ENCODE measurements at places on chromosomes 6 and 20.

- no peak for DNase-seq
Measured at GRCh38 chr6:50655848-50656453, 57.4 kb upstream of the TFAP2D start.

GRCh38 chr6:139635401-139636130 lies 261.1 kb upstream of the CITED2 start:
- DNase-seq, result no peak

DNA sequence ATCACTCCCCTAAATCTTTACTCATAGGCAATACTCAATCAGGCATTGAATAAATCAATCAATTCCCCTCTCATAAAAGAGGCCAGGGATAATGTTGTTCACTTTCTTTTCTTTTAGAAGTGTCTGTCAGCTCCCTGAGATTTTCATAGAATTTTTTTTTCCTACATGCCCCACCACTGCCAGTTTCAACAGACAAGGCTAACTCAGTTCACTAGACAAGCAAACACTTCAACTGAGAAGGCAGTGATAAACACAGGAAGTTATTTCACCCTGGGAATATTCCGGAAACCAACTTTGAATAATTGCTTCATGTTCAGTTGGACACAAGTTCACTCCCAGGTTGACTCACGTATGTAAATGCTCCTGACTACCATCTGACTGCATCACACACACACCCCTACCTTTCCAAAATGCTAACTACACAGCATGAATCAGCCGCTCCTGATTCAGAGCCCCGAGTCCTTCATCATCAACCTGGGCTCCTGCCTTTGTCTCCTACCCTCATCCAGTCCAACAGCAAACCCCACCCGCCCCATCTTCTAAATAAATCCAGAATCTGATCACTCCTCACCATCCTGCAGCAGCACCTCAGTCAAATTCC lies 143.9 kb downstream of the BCAS1 start:
- DNase-seq, result no peak

DNA sequence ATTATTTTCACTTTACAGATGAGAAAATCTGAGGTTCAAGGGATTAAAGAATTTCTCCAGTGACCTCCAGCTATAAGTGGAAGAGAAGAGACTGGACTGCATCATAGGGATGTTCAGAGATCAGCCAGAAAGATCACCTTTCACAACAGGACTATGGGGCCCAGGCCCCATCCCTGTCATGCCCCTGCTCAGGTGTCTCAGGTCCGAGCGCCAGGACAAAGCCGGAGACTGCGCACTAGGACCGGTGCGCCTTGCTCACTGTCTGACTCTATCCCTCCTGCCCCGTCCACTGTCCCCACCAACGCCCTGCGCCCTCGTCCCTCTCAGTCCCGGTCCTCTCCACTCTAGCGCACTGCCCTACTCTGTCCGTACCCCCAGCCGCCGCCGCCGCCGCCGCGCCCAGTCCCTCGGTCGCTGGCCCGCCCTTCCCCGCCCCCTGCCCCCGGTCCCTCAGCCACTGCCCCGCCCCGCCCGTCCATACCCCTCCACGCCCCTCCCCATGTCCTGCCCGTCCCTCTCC lies 521 bp upstream of the RAD21L1 start:
- DNase-seq, result no peak

- no peak for DNase-seq
Measured at GRCh38 chr6:26250698-26251044, 114.3 kb upstream of the BTN3A2 start.

GRCh38 chr6:29661071-29661470 lies 4.2 kb downstream of the MOG start:
- no peak for DNase-seq

- DNase-seq, result no peak
Measured at GRCh38 chr20:36676701-36677421, 30.9 kb upstream of the SLA2 start.

- DNase-seq, result no peak
Measured at GRCh38 chr6:8335896-8336295, 99.4 kb downstream of the SLC35B3 start.

DNA sequence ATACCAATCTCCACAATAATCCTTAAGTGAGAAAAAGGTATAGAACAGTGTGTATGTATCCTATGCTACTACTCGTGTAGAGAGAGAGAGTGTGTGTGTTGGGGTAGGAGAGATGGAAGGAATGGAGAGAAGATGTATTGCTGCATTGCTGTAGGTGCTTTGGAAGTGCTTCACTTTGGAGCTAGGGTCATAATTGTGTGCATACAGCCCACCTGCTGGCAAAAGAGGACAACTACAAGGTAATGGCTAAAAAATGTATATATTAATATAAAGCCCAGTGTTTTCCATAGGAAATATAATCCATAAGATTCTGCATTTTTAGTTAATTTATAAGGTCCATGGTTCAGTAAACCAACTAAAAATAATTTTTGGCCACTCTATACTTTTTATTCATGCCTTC lies 36.1 kb downstream of the SERAC1 start:
- no peak for DNase-seq

GRCh38 chr6:901696-902460 lies 208.9 kb upstream of the EXOC2 start:
- DNase-seq, result no peak

DNA sequence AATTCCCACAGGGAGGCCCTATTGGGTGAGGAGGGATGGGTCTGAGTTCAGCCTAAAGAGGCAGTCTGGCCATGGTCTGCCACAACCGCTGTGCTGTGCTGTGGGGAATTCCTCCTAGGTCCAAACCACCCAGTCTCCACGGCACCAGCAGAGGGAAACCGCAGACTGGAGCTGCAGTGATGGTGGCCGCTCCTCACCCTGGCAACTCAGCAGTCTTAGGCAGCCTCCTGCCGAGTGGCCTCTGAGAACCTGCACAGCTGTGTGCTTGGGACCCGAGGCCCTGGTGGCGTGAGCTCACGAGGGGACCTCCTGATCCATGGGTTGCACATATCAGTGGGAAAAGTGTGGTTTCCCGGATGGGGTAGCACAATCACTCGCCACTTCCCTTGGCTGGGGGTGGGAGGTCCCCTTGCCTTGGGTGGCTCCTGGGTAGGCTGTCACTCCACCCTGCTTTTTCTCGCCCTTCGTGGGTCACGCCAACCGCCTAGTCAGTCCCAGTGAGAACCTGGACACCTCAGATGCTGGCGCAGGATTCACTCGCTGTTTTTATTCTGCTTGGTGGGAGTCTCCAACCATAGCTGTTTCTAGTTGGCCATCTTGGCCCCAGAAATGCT lies 242.2 kb downstream of the CDH26 start:
- DNase-seq, result no peak

DNA sequence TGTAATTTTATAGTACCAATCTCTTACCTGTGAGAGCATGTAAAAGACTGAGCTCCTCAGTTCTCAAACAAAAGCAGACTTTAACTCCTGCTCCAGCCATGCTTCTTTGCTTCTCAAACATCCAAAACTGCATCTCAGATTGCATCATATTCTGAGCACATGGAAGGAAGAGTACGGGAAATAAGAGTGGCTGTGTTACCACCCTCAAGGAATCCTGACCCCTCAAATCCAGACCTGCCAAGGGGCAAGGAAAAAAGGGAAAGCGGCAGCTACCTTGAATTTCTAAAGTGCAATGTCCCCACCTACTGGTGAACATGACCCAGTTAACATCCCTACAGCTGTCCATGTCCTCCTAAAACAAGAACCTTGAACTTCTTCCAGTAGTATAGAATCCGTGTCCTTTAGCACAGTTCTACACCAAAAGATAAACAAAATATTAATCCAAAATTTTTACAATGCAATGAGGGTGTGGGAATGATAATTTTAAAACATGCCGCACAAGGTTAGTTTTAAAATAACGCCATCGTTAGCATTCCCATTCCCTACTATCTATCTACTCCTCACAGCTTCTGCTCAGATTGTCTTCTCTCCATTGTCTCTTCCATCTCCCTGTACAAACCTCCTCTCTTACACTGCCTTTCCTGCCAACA lies 34.1 kb upstream of the HLA-DQB1 start:
- no peak for DNase-seq

GRCh38 chr20:61891916-61892649 lies 173.6 kb downstream of the TAF4 start:
- DNase-seq, result no peak

DNA sequence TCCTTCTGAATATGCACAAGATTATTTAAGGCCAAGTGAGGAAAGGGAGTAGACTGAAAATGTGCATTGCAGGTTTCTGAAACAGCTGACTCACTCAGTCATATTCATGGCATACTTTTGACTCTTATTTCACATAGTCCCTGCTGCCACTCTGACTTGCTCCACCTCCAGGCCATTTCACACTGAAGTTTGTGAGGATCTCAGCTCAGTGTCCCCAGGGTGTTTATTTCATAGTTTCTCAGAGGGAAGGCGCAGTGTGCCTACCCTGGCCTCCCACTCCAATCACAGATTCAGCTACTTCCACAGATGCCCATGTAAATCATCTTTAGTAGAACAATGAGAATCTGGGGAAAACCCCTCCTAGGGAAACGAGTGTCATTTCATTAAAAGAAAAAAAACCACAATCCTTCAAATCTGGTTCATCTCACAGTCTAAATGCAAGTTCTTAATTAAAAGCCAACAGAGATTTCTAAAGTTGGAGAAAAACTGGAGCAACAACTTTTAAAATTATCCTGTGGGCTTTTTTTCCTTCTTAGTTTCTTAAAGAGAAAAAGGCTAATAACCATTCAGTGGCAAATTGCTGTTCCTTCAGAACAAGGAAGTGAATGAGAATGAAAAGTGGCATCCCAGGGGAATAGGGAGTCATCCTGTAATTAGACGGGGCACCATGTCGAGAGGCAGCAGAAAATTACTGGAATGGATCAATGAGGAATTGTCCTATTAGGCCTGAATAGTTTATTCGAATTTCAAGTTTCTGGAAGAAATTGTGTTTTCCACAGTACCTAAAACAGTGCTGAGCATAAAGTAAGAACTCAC lies 133.6 kb downstream of the TFAP2B start:
- no peak for DNase-seq

DNA sequence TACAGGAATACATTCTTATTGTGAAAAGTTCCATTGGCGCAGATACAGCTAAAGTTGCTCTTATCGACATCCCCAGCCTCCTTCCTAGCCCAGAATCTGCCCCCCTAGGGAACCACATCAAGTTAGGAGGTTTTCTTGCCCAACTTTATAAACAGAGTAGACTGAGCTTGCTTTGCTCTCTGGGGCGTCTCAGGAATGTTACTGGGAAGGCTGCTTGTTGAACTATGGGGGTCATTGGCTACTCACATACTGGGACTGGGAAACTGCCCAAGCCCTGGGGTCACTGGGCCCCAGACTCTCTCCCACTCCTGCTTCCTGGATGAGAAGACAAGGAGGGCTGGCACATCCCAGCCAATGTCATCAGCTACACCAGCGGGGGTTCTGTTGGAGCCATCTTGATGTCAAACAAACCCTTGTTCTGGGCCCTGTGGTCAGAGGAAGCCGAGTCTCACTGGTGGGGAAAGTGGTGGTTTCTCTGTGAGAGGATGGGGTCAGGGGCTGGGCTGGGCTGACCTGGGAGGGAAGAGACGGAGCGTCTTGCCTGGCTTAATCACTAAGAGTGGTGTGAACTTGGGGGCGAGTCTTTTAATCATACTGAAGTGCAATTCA lies 26.0 kb downstream of the BPIFB4 start:
- no peak for DNase-seq

DNA sequence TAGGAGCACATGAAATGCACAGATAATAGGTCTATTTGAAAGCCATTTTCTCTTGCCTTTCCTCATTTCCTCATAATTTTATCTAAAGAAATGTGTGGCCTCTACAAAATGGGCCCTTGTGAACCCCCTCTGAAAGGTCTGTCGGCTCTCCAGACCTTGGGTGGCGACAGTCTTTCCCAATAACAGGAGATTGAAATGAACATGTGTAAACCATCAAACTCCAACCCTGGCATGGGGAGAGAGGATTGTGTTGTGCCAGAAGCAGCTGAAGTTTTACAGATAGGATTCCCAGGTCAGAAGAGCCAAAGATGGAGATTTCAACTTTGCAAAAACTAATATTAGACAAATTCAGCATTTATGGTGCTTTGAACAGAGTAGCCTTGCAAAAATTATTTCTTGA lies 277.1 kb upstream of the ECI2 start:
- DNase-seq, result no peak

DNA sequence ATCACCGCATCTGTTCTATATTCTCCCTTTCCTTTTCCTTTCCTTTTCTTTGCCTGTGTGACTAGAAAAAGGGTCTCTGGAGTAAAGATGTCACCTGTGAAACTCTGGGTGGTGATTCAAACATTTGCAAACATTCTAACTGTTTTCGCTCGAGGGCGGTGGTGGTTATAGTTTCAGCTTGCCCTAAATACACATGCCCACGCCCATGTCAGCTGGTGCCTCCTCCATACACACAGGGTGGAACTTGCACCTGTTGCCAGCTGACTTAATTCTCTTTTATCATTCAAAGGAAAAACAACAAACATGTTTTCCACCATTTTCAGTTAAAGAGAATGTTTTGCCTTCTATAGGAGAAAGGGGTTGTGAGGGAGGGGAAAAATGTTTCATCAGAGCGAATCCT lies 381.9 kb upstream of the ARID1B start:
- DNase-seq, result no peak

DNA sequence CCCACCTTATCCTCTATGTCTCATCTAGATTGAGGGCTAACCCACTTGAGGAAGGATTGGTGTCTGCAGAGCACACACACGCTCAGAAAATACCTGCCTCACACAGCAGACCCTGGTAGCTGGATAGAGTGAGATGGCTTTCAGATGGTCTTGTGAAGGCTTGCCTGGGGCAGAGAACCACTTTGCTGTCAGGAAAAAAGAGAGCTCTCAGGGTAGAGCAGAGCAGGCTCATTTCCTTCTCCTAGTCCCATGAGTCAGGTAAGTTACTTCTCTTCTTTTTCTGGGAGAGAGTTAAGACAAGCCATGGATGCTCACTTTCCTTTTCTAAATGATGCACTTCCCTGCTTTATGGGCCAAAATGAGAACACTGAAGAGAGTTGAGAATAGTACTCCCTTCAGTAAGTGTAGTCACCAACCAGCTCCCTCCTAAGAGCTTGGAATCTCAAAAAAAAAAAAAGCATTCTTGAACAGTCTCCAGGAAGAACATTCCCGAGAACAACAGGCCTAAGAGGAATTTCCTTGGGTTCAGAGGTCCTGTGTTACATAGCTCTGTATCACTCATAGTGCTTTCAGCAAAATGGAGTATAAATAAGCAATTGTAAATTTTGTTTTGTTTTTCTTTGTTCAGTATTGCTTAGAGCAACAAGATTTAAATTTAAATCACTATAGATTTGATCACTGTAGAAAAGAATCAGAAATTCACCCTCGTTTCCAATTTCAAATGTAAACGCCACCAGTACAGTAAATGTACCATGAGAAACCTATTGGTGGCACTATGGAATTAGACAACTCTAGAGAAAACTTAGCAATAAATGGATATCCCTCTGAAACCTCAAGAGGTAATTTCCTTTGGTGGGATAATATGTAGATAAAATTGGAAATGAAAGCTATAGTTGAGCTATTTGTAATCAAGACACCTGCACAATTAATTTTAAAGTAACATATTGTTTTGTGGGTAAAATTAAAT lies 530.3 kb downstream of the RFPL4B start:
- no peak for DNase-seq

GRCh38 chr20:2350606-2351005 lies 30.1 kb upstream of the TGM6 start:
- DNase-seq, result no peak

DNA sequence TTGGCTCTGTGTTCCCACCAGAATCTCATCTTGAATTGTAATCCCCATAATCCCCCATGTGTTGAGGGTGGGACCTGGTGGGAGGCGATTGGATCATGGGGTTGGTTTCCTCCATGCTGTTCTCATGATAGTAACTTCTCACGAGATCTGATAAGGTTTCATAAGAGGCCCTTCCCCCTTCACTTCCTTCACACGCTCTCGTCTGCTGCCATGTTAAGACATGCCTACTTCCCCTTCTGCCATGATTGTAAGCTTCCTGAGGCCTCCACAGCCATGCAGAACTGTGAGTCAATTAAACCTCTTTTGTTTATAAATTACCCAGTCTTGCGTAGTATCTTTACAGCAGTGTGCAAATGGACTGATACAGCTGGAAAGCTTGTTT lies 90.0 kb downstream of the ELOVL5 start:
- no peak for DNase-seq
